Sigmoid colon (tissue), 7 donors: ENCODE measurements at places on chromosomes 2 and 18.

DNA sequence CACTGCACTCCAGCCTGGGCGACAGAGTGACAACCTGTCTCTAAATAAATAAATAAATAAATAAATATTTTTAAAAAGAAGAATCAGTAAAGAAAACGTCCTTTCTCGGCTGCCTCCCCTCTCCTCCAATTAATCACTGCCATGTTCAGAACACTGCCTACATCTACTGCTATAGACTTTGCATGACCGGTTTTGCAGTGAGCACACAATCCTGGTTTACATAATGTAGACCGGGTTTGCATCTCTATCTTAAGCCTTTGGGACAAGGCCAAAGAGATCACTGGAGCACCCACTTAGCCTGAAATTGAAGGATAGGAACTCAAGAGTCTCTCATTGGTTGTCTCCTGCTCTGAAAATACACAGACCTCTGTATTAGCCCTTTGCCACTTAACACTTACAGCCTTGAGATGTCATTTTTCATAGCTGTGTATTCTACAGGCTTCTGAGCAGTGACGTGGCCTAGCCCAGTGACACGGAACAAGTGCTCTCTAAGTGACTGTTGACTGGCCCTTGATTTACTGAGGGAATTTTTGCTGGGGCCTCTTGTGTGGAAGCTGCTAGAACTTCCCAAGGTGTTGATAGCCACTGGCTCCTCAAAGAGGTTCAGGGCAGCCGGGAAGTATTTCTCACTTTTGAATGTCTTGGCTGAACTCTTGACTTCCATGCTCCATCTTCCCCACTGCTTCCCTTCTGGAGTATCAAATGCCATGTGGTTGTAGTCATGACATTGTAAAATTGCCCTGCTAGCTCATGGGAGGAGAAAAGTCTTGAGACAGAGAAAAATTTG lies 45.3 kb upstream of the CCBE1 start:
- no peaks in the 10 kb centered on the region for H3K27me3 ChIP-seq
- H3K4me3 ChIP-seq = no peak overlapping the region
- no peaks in the 10 kb centered on the region for H3K4me1 ChIP-seq
- DNase-seq = no peak
- no peaks in the 10 kb centered on the region for H3K36me3 ChIP-seq

DNA sequence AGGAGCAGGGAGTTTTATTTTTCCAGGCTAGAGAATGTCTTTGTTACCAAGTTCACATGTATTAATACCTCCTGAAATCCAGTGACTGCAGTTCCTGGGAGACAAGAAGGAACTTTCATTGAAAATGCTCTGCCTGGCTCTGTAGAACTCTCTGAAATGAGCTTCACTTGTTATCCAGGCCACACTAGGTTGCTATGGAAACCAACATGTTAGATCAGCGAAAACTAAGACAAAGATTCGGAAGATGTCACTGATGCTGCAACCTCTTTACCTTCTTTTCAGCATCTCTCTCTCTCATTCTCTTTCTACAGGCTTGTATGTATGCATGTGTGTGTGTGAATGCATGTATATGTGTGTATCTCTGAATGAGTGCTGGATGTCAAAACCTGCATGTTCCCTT lies 218.5 kb downstream of the TRIB2 start:
- H3K4me1 ChIP-seq = peaks cover 9% of the 10 kb centered on the region
- H3K36me3 ChIP-seq = no peaks in the 10 kb centered on the region
- DNase-seq = no peak
- H3K27ac ChIP-seq = no peak overlapping the region
- no peak overlapping the region for H3K4me3 ChIP-seq

DNA sequence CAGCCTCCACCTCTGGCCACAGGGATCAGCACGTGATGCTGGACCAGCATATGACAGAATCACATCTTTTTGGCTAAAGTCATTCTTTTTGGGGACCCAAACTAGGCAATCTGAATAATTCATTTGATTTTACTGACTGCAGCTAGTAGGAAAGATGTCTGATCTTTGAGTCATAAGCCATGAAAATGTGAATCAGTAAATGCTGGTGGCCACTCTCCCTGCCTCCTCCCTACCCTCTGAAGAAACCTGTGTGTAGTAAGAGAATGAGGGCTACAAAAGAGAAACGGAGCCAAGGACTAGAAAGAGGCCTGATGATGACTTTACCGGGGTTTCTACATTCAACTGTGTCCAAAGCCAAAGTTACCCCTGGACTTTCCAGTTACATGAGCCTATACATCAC lies 10.1 kb upstream of the LRPPRC start:
- H3K4me3 ChIP-seq = no peak overlapping the region
- H3K4me1 ChIP-seq = no peaks in the 10 kb centered on the region
- H3K27ac ChIP-seq = no peak overlapping the region
- no peaks in the 10 kb centered on the region for H3K36me3 ChIP-seq
- no peaks in the 10 kb centered on the region for H3K27me3 ChIP-seq
- no peak for DNase-seq

DNA sequence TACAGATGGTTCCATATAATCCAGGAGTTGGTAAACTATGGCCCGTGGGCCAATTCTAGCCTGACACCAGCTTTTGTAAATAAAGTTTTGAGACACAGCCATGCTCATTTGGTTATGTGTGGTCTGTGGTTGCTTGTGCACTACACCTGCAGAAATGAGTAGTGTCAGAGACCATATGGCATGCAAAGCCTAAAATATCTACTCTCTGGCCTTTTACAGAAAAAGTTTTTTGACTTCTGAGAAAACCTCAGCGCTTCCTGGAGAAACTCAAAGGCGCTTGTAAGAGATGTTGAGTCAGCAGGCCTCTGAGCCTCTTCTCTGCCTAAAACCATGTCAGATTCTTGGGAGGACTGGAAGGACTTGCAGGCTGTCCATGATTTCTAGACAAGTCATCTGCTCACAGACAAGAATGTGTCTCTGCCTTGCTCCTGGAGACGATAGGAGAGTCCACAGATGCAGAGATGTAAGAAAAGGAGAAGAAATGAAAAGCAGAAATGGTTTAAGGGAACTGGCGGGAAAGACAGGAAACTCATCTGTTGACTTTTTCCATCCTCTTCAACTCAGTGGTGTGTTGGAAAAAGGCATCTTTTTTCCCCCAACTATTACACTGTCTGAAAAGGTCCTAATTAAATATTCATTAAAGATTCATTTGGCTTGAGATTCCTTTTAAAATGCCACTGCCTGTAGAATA lies 5.2 kb downstream of the TTC39C start:
- DNase-seq = no peak
- no peak overlapping the region for H3K27ac ChIP-seq
- peaks cover 17% of the 10 kb centered on the region for H3K4me1 ChIP-seq
- peaks cover 8% of the 10 kb centered on the region for H3K36me3 ChIP-seq
- H3K4me3 ChIP-seq = no peak overlapping the region
- no peaks in the 10 kb centered on the region for H3K27me3 ChIP-seq

DNA sequence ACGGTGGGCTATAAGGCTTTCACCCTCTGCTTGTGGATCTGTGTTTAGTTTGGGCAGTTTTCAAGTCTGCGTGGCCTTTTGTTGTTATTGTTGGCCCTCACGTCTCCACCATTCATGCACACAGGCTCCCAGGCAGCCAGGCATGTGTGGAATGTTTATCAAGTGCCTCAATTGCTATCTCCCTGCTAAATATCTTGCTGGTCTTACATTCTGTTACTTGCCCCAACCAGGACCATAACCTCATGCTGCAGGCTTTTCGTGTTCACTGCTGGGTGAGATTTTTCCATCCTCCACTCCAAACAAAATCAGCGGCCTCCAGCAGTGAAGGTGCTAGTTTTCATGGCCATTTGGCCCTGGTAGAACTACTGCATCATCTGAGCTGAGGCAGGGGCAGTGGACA lies 63.0 kb upstream of the DSC1 start:
- no peaks in the 10 kb centered on the region for H3K36me3 ChIP-seq
- no peaks in the 10 kb centered on the region for H3K27me3 ChIP-seq
- no peaks in the 10 kb centered on the region for H3K4me1 ChIP-seq
- no peak for DNase-seq
- H3K4me3 ChIP-seq = no peak overlapping the region

GRCh38 chr18:22165603-22166068 lies 3.8 kb upstream of the GATA6 start:
- peak overlapping the region; percentile 78 for H3K4me3 ChIP-seq
- H3K27ac ChIP-seq = no peak overlapping the region
- H3K4me1 ChIP-seq = no peaks in the 10 kb centered on the region
- no peak for DNase-seq
- H3K27me3 ChIP-seq = peaks cover 39% of the 10 kb centered on the region

- peak overlapping the region; percentile 52 for H3K4me3 ChIP-seq
- peak overlapping the region; percentile 60 for H3K27ac ChIP-seq
These were observed 509 bp downstream of the PIEZO2 start for GRCh38 chr18:11148680-11149440.

DNA sequence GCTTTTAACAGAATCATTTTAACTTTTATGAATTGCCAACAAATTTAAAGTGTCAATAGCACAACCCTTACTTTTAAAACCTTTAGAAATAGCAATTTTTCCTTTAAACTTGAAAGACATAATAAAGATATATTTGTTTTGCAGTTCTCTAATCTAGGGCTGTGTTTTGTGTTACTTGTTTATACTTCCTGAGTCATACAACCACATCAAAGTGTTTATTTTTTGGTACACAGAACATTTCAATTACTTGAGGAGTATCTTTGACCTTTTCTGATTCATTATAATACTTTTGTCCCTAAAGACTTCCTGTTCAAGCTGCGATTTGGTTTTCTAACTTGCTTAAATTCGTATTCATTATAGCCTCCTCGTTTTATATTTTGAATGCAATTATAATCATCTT lies 21.8 kb downstream of the TYW5 start:
- no peaks in the 10 kb centered on the region for H3K27me3 ChIP-seq
- no peak overlapping the region for H3K27ac ChIP-seq
- DNase-seq = no peak
- H3K4me1 ChIP-seq = no peaks in the 10 kb centered on the region
- H3K36me3 ChIP-seq = peaks cover 15% of the 10 kb centered on the region

GRCh38 chr2:171522788-171523087 lies 464 bp downstream of the CYBRD1 start:
- H3K27ac ChIP-seq = peak overlapping the region; percentile 96
- H3K36me3 ChIP-seq = no peaks in the 10 kb centered on the region
- H3K4me1 ChIP-seq = peaks cover 18% of the 10 kb centered on the region
- peak; percentile 73 for DNase-seq
- H3K4me3 ChIP-seq = peak overlapping the region; percentile 94
- no peaks in the 10 kb centered on the region for H3K27me3 ChIP-seq

GRCh38 chr18:36714476-36714875 lies 114.3 kb downstream of the TPGS2 start:
- H3K36me3 ChIP-seq = no peaks in the 10 kb centered on the region
- DNase-seq = no peak
- peaks cover 17% of the 10 kb centered on the region for H3K4me1 ChIP-seq
- no peaks in the 10 kb centered on the region for H3K27me3 ChIP-seq
- no peak overlapping the region for H3K4me3 ChIP-seq

DNA sequence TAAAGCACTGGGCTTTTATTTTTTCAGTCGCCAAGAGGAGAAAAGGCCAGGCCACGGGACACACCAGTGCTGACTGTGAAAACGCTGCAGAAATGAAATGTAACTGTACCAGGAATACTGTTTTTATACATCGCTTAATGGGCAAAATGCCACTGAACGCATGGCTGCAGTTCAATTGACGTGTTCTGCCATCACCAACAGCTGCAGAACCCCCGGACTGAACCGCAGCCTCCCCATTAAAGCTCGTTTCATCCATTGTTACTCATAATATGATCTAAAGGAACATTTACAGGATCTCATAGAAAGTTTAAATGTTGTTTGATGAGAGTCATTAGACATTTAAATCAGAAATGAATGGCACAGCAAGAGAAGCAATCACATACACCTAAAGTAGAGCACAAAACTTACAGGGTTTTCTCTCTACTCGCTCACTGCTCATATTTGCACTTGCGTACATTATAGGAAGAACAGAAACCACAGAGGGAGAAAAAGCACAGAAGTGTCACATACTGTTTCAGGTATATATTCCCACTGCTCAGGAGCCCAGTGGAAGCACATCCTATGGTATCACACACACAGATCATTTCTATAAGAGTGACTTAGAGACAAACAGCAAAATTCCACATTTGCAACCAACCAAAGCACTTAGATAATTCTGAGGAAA lies 35.3 kb downstream of the TCF4 start:
- no peak for DNase-seq
- H3K4me1 ChIP-seq = peaks cover 31% of the 10 kb centered on the region
- H3K4me3 ChIP-seq = no peak overlapping the region
- H3K36me3 ChIP-seq = no peaks in the 10 kb centered on the region

- H3K27ac ChIP-seq = peak overlapping the region; percentile 63
- H3K27me3 ChIP-seq = no peaks in the 10 kb centered on the region
- no peaks in the 10 kb centered on the region for H3K36me3 ChIP-seq
- no peak overlapping the region for H3K4me3 ChIP-seq
- no peak for DNase-seq
These were observed 133.9 kb downstream of the MTCL1 start for GRCh38 chr18:8839281-8839680.

DNA sequence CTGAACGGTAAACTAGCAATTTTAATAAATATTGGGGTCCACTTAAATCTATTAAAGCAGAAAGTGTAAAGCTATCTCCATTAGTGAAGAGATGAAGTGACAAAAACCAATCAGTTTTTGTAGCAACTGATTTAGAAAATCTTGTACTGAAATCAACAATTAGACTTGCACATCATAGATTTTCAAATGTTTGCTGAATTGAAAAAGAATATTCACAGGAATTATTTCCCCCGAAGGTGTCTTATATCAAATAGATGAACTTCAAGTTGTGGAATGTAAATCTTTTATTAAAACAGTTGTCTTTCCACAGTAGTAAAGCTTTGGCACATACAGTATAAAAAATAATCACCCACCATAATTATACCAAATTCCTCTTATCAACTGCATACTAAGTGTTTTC lies 48.7 kb downstream of the ATIC start:
- DNase-seq = no peak
- H3K27me3 ChIP-seq = no peaks in the 10 kb centered on the region
- H3K4me3 ChIP-seq = no peak overlapping the region
- peaks cover 18% of the 10 kb centered on the region for H3K36me3 ChIP-seq
- no peak overlapping the region for H3K27ac ChIP-seq
- H3K4me1 ChIP-seq = no peaks in the 10 kb centered on the region

GRCh38 chr2:189951791-189952535 lies 110.6 kb downstream of the MSTN start:
- H3K4me1 ChIP-seq = no peaks in the 10 kb centered on the region
- no peak for DNase-seq
- no peaks in the 10 kb centered on the region for H3K36me3 ChIP-seq
- H3K27me3 ChIP-seq = no peaks in the 10 kb centered on the region

DNA sequence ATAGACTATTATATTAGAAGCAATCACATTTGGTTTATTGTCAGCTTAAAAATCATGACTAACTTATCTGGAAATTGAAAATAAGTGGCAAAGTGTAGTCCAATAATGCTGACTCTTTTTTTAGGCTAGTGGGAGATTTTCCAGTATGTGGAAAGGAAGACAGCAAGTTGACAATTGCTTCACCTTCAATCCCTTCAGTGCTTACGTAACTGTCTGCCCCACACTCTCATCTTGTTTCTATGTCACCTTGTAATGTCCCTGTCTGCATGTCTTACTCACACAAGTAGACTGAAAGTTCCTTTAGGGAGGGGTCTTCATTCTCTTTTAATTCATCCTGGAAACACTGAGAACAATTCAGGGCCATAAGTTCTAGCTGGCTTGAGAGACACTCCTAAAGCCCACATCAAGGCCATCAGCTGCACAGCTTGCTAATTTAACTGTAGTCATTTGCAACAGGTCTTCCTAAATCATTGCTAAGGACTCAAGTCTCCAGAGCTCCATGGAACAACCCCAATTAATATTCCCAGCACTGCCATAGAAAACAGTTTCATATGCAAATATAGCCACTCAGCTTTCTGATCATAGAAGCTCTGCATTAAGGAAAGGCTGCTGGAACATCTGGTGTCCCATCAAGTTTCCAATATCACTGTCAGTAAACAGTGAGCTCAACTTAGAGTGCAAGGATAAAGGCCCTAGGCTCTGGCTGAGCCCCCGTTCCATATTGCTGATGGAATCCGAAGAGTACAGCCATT lies 230.5 kb downstream of the ETAA1 start:
- no peaks in the 10 kb centered on the region for H3K4me1 ChIP-seq
- no peaks in the 10 kb centered on the region for H3K27me3 ChIP-seq
- no peak overlapping the region for H3K4me3 ChIP-seq
- DNase-seq = no peak
- no peak overlapping the region for H3K27ac ChIP-seq
